ENCODE measurements at places on chromosomes 2 and 18.
A peak's percentile ranks its signal among the peaks of the same experiment; 100 is the strongest.

GRCh38 chr2:133437492-133437891 lies 130.8 kb downstream of the NCKAP5 start:
- DNase-seq, result no peak

DNA sequence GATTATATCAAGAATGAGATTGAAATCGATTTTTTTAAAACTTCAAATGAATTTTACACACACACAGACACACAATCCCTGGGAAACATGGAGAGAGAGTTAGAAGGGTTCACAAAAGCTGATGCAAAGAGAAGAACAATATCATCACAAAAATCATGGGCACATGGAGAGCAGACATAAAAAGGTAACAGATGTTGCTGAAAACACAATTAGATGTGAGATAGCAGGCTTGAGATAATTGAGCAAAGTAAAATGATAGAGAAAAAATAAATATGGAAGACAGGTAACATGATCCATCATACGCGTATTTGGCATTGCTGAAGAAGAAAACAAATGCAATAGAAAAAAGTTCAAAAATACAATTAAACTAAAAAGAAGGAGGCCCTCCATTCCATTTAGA lies 11.6 kb upstream of the B4GALT6 start:
- DNase-seq, result no peak

- no peak for DNase-seq
These were observed 43.4 kb downstream of the CABLES1 start for GRCh38 chr18:23178661-23179081.

DNA sequence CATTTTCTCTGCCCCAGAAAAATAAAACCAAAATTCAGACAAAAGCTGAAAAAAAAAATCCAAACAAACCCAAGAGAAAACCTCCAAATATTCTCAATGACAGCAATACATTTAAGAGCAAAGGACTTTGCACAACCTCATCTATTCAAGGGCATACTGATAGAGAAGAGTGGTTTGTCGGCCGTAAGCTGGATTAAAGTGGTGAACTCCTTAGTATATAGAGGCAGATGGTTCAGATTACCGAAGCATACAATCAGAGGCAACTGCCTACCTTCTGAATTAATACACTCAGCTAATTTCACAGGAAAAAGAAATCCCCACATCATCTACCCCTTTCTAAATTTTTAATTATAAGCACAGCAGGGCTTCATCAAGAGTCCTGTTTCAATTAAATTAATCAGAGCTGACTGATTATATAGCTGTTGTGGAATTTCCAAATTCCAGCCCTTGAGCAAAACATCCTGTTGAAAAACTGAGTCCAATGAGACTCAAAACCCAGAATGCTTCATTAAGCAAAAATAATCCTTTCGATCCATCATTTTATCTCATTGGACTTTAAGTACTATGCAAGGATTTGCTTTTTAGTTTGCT lies at the start of gene CPLX4:
CPLX4 (minus strand) TSS at position 190 of the 591 bp plus-strand sequence; CDS start at position 3, 187 bp downstream.
- DNase-seq, result no peak

GRCh38 chr18:38047820-38048219 lies 482.2 kb upstream of the CELF4 start:
- no peak for DNase-seq

DNA sequence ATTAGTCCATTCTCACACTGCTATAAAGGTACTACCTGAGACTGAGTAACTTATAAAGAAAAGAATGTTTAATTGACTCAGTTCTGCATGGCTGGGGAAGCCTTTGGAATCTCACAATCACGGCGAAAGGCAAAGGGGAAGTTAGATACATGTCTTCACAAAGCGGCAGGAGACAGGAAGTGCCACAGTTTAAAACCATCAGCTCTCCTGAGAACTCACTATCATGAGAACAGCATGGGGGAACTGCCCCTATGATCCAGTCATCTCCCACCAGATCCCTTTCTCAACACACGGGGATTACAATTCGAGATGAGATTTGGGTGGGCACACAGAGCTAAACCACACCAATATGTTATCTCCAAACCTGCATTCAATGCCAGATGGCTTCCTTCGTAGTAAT lies 716.1 kb downstream of the DCC start:
- DNase-seq, result no peak

GRCh38 chr18:36388310-36388709 lies 90.8 kb downstream of the FHOD3 start:
- no peak for DNase-seq

DNA sequence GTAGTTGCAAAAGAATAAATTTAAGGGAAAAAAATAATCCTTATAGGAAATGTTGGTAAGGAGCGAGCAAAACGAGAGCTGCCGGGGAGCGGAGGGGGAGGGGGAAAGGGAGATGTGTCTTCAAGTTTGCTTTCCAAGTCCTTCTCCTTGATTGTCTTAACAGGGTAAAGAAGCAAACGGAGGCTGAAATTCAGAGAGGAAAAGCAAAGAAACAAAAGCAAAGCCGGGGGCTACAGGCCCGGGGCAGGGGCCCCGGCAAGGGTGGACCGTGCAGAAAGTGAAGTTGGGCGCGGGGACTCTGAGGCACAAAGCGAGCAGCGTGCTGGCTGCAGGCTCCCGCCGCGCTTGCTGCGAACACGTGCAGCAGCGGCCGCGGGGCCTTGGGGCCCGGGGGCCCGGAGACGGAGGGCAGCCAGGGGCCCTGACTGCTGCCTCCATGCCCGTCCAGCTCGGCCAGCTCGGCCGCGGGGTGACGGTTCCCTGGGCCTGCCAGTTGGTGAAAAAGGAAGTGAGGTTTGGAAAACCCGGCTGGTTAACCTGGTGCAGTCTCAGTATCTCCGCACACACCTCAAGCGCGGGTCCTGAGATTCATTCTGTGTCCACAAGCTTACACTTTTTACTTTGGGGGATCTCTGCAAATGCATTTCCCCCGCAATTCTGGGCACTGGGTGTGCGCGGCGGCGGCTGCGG lies 4.1 kb downstream of the BCL11A start:
- peak; percentile 55 for DNase-seq

GRCh38 chr18:43277164-43277600 lies at the start of gene SYT4:
TSS of gene SYT4 (minus strand) at chr18:43277490. CDS start at chr18:43277281, 209 bp downstream.
- peak; percentile 42 for DNase-seq

DNA sequence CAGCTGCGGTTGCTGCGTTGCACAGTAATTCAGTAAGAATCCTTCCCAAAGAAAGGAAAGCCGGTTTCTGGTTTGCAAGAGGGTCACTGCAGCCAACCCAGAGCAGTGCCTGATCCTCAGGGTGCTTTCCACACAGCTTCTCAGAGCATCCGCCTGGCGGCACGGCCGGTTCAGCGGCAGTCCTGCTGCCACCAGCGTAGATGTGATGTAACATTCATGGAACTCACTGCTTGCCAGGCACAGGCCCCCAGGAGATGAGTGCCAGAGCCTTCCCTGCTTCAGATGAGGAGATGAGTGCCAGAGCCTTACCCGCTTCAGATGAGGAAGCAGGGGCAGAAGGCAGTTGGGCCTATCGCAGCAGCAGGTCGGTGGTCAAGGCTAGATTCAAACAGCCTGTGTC lies 230.2 kb downstream of the GBX2 start:
- no peak for DNase-seq

DNA sequence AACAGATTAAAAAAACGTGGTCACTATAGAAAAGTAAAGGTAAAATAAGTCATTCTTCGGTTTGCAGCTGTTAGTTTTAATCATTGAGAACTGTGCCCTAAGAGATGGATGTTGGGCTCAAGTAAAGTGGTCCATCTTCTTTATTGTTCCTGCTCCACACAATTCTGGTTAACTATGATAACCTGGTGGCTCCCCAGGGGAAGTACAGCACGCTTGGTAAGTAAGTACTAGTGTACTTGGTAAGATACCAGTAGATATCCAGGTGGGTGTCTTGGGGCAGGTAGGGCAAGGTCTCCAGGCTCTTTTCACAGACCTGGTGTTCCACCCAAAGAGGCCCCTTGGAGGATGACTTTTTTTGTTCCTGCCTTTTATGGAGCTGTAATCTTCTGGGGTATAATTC lies 31.6 kb upstream of the DLX2 start:
- no peak for DNase-seq

GRCh38 chr18:25976554-25976953 lies 113.9 kb downstream of the SS18 start:
- no peak for DNase-seq

Measured in mammary epithelial cell (primary cell).